ENCODE measurements at places on chromosomes 3 and 15.
A peak's percentile ranks its signal among the peaks of the same experiment; 100 is the strongest.

DNA sequence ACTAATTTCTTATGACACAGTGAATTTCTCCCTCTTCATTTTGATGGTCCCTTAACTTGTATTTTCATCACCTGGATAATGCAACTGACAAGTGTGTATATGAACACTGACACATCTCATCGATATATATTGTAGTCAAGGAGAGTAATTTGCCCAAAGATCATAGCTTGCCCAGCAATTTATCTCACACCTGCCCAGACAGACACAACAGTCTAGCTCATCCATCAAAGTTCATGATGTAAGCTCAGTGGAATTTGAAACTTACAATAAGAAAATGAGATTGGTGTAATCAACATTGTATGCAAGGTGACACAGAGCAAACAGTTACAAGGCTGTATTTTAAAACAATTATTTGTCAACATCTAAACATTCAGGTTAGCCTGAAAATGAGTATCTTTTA, 805.8 kb downstream of the NAALADL2 start:
- DNase-seq = no peak

GRCh38 chr15:67862750-67863441, 23.1 kb upstream of the RNU6-1 start:
- DNase-seq = no peak

DNA sequence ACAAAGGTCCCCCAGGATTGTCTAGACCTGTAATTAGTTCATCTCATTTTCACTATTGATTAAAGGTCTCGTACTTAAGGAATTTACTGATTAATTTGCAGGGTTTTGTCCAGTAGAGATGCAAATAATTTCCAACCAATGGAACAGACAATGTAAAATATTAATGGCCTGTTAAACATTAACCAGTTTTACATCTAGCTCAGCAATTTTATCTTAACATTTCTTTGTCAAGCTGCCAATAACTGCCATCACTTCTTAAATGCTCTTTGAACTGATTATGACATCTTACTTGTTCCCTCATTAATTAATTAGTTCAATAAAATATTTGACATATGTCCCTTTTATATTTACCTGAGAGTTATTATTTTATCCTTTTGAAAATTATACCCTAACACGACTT, 9.4 kb upstream of the STRIT1 start:
- no peak for DNase-seq

DNA sequence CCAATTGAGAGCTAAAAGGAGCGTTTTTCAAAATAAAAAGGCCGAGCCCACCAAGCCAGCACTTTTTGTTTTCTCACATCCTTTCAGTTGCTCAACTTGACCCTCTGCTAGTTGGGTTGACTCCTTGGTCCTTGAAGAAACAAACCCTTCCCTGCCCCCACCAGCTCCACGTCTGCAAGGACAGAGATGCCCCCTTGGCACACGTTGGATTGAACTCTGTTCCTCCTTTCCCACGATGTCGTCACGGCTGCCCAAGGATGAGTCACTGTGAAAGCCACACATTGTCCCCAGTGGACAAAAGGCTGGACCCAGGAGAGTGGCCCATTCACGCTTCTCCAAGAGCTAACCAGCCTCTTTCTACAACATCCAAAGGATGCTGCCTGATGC, 43.0 kb upstream of the SPATA12 start:
- no peak for DNase-seq

DNA sequence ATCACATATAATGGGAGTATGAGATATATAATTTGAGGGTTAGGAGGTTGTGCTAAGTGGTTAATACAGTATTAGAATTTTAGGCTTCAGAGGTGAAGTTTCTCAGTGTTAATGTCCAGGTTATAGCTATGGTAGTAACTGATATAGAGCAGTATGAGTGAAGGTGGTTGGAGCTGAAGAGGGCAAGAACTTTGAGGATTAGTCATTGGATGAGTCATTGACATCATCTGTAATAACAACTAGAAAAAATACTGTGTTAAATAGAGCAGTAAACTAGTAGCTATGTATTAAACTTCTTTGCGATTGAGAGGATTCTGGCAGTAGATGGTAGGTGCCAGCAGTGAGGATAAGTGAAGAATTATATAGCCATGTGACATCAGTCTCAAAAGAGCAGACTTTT, 47.5 kb upstream of the EIF3J start:
- DNase-seq = no peak

GRCh38 chr3:11791339-11792200, 55.1 kb downstream of the TAMM41 start:
- no peak for DNase-seq

DNA sequence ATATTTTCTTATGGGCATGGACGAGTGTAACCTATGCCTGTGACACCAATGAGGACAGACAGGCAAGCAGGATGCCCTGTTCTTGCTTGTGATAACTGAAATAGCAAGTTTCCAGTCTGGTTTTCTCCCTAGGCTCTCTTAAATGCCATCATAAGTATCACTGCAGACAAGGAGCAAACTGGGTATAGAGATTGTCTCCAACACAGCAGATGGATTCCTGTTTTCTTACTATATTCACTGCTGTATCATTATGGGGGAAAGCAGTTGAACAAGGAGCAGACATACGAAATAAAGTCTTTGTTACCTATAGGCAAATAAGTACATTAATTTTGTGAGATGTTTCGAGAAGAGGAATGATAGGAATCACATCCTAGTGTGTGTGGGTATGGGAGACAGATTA, 178.0 kb upstream of the TBL1XR1 start:
- DNase-seq = no peak

GRCh38 chr15:53758412-53758811, 1.1 kb downstream of the WDR72 start:
- DNase-seq = no peak

- no peak for DNase-seq
Measured at GRCh38 chr3:71987089-71987735, 202.3 kb upstream of the PROK2 start.

- peak; percentile 49 for DNase-seq
Measured at GRCh38 chr3:189233225-189233858, 61.6 kb downstream of the TPRG1 start.

DNA sequence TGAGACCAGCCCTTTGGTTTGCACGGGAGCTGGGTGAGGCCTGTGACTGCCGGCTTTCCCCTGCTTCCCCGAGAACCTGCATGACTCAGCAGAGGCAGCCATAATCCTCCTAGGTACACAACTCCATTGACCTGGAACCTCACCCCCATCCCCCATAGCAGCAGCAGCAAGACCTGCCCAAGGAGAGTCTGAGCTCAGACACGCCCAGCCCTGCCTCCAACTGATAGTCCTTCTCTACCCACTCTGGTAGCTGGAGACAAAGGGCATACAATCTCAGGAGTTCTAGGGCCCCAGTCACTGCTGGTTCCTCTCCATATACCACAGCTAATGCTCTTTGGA, 141.0 kb upstream of the ARHGEF26 start:
- DNase-seq = no peak

Data from NCI-H1092 treated with DMSO at 0.1 percent for 48 hours (cell line).